ENCODE measurements at places on chromosomes 5 and 9.

GRCh38 chr9:90888941-90889340, 87.3 kb downstream of the SYK start:
- DNase-seq = no peak

DNA sequence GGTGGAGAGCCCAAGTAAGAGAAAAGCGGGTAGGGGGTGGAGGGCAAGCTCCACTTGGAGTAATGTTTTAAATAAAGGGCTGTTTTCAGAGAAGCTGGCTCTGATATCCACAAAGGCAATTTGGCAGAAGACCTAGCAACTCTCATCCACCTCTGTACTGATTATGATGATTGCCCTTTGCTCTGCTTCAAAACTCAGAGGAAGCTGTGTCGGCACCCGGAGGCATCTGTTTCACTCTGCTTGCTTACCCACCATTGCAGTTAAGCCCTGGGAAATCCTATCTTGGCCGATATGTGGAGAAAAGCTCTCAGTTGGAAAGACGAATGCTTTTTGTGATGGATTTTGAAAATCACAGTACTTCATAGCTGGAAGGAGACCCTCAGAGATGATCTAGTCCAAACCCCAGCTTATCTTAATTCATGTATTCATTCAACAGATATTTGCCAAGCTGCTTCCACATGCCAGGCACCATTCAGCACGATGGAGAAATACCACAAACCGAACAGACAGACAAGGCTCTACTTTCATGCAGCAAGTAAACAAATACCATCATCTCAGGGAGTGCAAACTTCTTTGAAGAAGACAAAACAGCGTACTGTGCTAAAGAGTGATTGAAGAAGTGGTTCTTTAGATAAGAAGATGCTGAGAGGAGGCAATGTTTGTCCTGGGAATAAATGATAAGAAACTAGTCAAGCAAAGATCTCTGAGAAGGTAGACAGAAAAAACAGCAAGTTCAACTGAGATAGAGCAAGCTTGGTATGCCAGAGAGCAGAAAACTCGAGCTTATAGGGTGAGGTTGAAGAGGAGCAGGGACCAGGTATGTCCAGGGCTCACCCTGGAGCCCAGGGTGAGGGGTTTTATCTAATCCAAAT, 140.4 kb upstream of the SPDL1 start:
- no peak for DNase-seq

DNA sequence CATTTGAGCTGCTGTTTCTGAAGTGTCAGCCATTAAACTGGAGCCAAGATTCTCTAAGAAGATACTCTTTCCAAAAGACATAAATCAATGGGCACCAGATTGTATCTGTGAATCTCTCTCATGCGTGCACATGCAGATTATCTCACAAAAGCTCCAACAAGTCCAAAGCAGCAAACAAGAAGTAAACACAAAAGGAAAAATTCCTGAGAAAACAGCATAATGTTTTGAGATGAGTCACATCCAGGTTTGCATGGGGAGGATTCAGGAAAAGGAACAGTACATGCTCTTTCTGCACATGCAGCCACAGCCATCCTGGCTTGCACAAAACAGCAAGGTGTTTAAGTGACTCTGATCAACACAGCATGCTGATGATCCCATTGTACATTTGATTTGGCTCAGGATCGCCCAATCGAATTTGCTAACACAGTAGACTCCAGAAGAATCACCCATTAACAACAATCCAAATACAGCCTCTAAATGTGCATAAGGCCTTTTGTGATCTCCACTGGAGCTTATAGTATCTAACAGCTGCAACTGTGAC, 143.1 kb downstream of the ELAVL2 start:
- no peak for DNase-seq

GRCh38 chr9:13351778-13352386, 72.4 kb upstream of the MPDZ start:
- DNase-seq = no peak

- no peak for DNase-seq
Measured at GRCh38 chr5:91219803-91220371, 163.2 kb downstream of the ARRDC3 start.

DNA sequence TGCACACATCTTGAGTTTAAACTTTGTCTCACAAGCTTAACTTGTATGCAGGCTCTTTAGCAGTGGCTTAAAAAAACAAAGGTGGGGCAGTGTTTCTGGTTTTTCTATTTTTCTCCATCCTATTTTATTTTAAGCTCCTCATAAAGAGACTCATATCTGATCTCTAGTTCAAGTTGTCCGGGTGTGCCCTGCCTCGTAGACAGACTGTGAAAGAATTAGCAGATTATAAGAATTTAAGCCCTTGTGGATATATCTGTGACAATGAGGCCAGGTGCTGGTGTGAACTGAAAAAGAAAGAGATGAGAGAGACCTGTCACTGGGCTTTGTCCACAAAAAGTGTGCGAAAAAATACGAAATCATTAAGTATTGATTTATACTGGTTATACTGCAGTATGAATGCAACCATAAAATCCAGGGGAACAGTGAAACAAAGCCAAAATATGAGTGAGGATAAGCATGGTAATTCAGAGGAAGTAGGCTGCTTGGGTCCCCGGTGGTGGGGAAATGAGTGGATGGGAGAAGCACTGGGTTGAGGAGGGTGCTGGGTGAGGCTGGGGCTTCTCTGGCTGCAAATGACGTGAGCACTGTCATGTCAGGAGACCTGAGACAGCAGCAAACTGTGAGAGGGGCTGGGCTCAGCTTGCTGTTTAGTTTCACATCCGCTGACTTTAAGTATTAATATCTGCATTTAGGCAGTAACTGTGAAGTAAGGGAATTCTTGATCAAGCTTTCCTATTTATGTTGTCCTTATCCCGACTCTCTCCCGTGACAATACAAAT, 179.7 kb upstream of the ANKRD55 start:
- DNase-seq = no peak

DNA sequence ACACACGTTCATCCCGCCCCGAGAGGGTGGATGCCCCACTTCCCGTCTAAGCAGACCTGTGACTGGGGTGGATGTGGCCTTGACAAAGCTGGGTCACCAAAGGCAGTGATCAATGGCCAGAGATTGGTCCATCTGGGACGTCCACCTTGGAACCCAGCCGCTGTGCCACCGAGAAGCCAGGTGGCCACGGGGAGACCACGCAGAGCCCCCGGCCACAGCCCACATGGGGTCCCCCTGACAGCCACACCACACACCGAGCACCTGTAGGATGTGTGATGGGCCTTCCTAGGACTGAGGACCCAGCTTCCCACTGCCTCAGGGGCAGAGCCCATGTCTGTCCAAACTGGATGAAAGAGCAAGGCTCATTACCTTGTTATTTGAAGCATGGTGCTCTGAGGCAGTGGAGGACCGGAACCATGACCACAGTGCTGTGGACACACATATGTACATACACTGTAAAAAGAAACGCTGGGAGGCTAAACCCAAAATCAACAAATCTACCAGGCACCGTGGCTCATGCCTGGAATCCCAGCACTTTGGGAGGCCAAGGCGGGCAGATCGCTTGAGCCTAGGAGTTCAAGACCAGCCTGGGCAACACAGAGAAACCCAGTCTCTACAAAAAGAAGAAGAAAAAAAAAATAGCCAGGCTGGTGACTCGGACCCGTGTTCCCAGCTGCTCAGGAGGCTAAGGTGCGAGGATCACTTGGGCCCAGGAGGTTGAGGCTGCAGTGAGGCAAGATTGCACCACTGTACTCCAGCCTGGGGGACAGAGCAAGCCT, 50.1 kb downstream of the MRPL36 start:
- DNase-seq = no peak

GRCh38 chr5:154376481-154376880, 69.3 kb upstream of the SAP30L start:
- no peak for DNase-seq

GRCh38 chr9:68871236-68871635, 142.7 kb downstream of the PRKACG start:
- no peak for DNase-seq

- DNase-seq = no peak
Measured at GRCh38 chr9:93667006-93667405, 90.6 kb downstream of the PHF2 start.

DNA sequence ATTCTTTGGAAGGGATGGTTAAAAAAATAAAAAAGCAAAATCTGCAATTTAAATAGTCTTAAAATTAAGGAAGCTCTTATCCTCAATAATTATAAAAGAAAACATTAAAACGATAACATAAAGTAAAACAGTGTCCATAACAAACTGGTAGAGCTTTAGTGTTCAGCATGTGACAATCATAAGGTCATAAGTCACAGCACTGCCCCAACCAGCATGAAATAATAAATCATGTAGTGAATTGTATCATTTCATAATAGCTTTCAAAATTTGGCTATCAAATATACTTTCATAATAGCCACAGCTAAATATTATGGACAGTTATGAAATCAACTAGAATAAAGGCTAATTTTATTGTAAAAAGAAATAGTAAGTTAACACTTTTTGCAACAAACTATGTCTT, 10.0 kb downstream of the NR3C1 start:
- no peak for DNase-seq

DNA sequence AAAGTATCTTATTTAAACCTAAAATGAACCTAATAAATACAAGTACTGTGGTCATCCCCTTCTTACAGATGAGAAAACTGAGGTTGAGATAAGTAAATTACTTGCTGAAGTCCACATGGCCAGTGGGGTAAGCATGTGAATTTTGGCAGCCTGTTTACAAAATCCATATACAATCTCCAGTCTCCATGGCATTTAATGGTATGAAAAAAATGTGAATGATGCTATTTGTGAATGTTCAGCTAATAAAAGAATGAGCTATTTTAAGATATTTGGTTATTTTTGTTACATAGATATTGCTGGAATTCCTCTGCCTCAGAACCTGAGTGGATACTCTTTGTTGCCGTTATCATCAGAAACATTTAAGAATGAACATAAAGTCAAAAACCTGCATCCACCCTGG, 19.3 kb upstream of the GPR150 start:
- DNase-seq = no peak

GRCh38 chr9:116152941-116153764, 438 bp upstream of the PAPPA start:
- no peak for DNase-seq

All from HS-27A (cell line).